ENCODE measurements at places on chromosomes 1 and 21.

GRCh38 chr1:66332548-66332901 is 201.4 kb upstream of the SGIP1 start:
- no peak for DNase-seq

- DNase-seq: no peak
Measured at GRCh38 chr1:173438675-173439074, 38.5 kb upstream of the PRDX6 start.

DNA sequence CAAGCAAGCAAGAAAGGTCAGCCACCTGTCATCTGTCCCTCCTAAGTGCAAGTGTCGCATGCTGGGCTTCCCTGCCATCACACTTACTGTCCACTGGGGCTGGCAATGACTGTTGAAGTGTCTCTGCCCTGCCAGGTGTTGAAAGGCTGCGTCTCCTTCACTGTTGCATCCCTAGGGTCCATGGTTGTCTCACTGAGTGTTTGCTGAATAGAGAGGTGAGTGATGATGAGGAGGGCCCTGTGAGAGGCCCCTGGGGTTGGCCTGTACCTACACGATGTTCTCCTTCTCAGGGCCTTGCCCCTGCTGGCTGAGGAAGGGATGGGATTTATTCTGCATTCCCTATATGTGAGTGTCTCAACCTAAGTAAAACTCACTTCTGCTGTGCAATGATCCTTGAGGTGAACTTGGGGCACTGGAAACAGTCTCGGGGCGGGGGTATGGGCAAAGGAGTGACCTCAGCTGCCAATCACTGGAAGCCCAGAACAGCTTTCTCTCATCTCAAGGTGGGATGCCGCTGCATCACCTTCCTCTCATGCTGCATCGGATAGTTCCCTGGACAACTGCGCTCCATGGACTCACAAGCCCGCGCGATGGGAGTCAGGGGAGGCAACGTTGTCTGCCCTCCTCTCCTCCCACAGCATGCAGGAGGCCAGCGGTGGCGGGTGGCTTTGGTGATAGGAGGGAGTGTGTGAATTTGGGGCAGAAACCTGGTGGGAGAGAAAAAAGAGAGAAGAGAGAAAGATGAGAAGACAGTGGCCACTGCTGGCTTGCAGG is 35.8 kb upstream of the SOX13 start:
- DNase-seq: no peak

DNA sequence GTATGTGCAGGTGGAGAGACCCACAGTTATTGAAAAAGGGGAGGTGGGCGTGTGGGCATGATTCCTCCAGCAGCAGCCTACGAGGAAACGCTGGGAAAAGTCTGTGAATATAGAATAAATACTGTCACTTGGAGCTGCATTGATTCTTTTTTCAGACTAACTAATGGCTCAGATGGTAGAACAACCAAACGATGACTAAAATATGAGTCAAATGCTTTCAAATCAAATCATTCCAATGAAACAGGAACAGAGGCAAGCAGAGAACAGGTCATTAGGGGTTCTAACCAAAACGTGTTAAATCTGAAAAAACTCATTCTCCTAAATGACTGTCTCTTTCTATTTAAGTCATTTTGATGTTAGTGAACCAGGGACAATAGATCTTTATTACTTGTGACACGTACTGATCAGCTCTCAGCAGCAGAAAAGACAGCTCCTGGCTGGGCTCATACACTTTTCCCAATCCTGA is 35.1 kb upstream of the SEC16B start:
- no peak for DNase-seq

- no peak for DNase-seq
Measured at GRCh38 chr1:213162338-213162737, 111.3 kb downstream of the RPS6KC1 start.

DNA sequence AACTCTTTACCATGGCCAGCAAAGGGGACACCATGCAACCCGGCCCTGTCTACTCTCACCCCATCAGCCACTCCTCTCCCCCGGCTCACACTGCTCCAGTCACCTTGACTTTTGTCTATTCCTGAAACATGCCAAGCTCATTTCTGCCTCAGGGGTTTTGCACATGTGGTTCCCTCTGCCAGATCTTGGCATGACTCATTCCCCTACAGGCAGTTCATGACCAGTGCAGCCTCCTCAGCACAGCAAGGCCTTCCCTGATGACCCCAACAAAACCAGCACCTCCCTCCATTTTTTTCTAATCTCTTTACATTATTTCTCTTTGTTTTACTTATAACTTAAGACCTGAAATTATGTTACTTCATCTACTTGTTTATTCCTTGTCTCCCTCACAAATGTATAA is 58.6 kb upstream of the GJB5 start:
- DNase-seq: no peak

- no peak for DNase-seq
Measured at GRCh38 chr1:85325920-85326319, 49.5 kb upstream of the BCL10 start.

- no peak for DNase-seq
Measured at GRCh38 chr1:172351346-172351745, 69.1 kb upstream of the C1orf105 start.

DNA sequence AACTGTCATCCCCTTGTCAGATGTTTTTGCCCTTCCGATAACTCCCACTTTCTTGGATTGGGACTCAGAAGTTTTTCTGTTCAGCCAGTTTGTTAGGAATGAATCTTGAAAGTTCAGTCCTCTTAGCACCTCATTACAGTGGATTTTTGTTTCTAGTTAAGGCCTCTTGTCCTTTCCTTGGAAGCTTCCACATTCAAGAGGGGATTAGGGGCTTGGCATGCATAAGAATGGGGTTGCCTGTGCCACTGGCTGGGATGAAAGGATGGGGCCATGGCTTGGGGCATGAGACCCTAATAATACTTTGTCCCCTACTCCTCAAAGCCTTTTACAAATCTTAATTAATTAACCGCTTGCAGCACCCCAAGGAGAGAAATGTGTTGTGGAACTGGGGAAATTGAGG is 2.4 kb upstream of the DHDDS start:
- no peak for DNase-seq

- no peak for DNase-seq
Measured at GRCh38 chr1:4322881-4323280, 331.5 kb upstream of the AJAP1 start.

DNA sequence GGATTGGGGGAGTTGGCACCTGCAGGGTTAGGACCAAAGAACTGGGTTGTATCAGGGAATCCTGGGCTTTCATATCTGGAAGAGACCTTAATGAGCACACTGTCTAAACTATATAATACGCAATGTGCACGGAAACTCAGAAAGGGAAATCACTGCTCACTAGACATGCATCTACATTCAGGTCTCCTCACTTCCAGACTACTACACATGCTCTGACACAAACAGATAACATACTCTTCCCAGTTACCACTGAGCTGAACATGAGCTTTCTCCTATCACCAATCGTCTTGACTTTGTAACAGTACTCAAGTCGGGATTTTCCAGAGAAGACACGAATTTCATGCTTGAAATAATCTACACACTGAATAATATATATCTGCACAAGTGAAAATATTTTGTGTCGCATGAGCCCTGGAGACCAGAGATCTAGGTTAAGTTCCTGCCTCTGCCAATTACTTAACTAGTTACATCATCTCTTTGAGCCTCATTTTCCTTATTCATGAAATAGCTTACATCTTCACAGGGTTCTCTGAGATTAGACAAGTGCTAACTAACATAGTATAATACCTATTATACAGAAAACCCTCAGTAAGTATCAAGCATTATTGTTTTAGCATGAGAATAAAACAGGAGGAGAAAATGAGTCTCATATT is 101.1 kb downstream of the JAK1 start:
- no peak for DNase-seq

DNA sequence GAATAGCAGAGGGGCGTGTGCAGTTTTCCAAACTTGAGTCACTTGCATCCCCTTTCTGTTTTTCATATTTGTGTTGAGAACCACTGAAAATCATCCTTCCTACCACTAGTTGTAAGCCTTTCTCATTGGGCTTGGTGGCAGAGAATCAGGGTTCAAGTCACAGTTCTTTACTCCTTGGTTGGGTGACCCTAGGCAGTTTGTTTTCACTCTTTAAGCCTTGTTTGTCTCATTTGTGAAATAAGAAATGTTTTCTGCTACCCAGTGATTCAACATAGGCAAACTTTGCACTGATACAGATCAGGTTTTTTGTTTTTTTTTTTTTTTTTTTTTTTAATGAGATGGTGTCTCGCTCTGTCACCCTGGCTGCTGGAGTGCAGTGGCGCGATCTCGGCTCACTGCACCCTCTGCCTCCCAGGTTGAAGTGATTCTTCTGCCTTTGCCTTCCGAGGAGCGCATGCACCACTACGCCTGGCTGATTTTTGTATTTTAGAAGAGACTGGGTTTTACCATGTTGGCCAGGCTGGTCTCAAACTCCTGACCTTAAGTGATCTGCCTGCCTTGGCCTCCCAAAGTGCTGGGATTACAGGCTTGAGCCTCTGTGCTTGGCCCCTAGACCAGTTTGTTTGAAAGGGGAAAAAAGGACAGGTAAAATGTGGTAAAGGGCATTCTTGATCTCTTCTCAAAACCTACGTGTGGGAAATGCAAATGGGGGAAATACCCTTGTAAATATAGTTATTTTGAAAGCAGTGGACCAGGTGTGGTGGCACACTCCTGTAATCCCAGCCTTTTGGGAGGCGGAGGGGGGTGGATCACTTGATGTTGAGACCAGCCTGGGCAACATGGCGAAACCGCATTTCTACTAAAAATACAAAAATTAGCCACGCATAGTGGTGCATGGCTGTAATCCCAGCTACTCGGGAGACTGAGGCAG is 3.2 kb downstream of the CLIC4 start:
- DNase-seq: peak; percentile 65

GRCh38 chr1:44684525-44684924 is 10.0 kb downstream of the ARMH1 start:
- no peak for DNase-seq

- DNase-seq: no peak
Measured at GRCh38 chr1:98286656-98287055, 365.8 kb upstream of the DPYD start.

GRCh38 chr21:45546636-45547544 is 4.7 kb upstream of the SLC19A1 start:
- no peak for DNase-seq

- no peak for DNase-seq
Measured at GRCh38 chr1:29521438-29521715, 285.1 kb downstream of the PTPRU start.

- DNase-seq: no peak
Measured at GRCh38 chr1:19310720-19311502, 1.0 kb downstream of the AKR7A2 start.

- no peak for DNase-seq
Measured at GRCh38 chr1:112169517-112169916, 180.0 kb upstream of the KCND3 start.

- DNase-seq: no peak
Measured at GRCh38 chr1:240193679-240194078, 102.0 kb downstream of the FMN2 start.

GRCh38 chr1:64404202-64404601 is 65.7 kb upstream of the CACHD1 start:
- DNase-seq: no peak

DNA sequence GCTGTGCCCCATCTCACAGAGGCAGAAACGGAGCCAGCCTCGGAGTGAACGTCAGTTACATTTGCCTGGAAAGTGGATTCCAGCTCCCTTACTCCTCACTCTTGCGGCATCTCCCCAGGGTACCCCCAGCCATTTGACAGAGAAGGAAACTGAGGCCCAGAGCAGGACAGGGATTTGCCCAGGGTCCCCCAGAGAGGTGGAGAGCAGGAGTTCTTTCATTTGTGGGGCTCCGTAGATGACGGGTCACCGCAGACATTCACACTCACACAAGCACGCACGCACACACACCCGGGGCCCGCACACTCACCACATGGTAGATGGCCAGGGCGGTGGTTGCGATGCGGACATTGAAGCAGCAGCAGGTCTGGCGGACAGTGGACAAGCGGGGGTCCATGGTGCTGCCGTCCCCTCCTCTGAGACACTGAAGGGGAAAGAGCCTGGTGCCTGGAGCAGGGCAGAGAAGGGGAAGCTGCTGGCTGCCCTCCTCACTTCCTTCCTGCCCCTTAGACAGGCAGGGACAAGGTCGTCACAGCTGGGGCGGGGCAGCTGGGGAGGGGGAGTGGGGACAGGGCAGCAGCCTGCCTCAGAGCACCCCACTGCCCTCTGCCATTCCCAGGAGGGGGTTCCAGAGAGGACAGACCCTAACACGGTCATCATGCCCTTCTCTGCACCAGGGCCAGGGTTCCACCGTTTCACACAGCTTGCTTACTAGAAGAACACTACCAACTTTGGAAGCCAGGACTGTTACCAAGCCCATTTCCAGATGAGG is at the start of gene LAPTM5:
TSS of gene LAPTM5 (minus strand) at position 423 of the 769 bp plus-strand sequence. CDS start at position 394, 29 bp downstream.
- peak; percentile 82 for DNase-seq

GRCh38 chr1:145871994-145872924 is 13.4 kb upstream of the PIAS3 start:
- DNase-seq: peak; percentile 27

GRCh38 chr1:175376194-175376593 is 183.6 kb upstream of the KIAA0040 start:
- no peak for DNase-seq

- DNase-seq: no peak
Measured at GRCh38 chr1:232435729-232436128, 194.2 kb downstream of the SIPA1L2 start.

- no peak for DNase-seq
Measured at GRCh38 chr1:204190212-204191211, 5.8 kb downstream of the KISS1 start.

GRCh38 chr21:45277101-45278045 is 10.3 kb downstream of the POFUT2 start:
- DNase-seq: no peak

- peak; percentile 36 for DNase-seq
Measured at GRCh38 chr1:185155600-185156287, 1.0 kb downstream of the TRMT1L start.

GRCh38 chr1:172149346-172149745 is 271.1 kb upstream of the C1orf105 start:
- DNase-seq: no peak
